ENCODE measurements at places on chromosomes 4 and X.
A peak's percentile ranks its signal among the peaks of the same experiment; 100 is the strongest.

DNA sequence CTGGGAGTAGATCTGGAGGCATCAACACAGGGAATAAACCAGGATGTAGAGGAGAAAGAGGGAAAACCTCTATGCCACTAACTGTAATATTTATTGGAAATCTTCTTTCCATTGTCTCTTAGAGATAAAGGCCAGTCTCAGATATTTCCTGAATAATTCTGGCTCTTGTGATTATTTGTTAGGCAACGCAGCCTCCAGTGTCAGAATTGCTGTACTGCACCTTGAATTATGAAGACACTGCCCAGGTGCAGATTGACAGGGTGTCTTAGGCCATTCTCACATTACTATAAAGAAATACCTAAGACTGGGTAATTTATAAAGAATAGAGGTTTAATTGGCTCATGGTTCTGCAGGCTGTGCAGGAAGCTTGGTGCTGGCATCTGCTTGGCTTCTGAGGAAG lies 100.7 kb upstream of the ZDHHC15 start:
- DNase-seq = no peak

- no peak for DNase-seq
Measured at GRCh38 chr4:156946516-156947424, 24.8 kb downstream of the PDGFC start.

DNA sequence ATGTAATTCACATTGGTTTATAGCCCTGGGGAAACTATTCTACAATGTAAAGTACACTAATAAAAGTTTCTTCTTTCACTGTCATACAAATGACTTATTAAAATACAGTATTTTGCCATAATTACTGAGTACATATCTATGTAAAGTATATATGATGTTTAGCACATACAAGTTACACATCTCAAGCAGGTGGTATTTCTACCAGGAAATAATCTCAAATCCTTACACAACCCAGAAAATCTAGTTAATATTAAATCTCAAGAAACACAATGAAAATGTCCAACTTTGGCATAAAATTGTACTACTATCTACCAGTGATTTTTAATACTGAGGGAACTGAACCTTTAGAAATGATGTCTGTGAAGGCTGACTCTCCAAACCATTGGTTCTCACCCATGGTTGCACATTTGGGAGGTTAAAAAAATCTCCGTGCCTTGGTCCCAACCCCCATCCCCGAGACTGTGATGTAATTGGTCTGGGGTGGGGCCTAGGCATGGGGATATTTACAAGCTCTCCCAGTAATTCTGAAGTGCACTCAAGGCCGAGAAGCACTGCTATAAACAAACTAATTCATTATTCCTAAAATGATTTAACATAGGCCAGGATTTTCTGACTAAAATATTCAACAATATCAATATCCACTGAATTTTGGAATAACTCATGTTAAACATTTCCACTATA lies 27.6 kb downstream of the MAP3K15 start:
- peak; percentile 6 for DNase-seq

DNA sequence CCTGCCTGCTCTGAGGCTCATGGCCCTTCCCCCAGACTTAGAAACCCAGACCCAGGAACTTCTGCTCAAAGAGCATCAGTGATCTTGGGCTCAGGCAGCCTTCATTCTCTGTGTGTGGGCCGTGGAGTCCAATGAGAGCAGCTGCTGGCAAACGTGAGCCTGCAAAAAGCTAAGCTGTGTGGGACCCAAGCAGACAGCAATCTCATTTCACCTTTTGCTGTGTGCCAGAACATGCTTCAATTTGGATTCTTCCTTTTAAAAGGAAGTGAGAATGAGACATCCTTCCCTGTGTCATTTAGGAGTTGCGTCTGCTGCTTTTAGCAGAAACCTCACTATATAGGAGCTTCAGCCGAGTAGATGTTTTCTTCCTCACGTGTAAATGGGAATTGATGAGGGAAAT lies 238.5 kb downstream of the EVC2 start:
- DNase-seq = no peak

DNA sequence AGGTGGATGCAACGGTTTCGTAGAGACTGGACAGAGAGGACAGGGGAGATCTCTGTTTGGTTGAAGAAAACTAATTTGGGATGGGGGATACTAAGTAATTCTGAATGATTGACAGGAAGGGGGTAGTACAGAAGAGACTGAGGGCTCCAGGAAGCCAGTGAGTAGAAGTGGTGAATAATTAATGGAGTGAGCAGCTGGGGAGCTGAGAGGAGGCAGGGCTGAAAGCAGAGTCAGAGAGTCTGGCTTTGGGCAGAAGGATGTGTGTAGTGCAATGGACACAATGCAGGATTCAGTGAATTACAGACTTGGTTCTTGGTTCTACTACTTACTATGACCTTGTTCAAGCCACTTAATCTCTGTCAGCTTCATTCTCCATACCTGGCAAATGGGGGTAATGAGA lies 161.7 kb downstream of the RBMX2 start:
- no peak for DNase-seq

DNA sequence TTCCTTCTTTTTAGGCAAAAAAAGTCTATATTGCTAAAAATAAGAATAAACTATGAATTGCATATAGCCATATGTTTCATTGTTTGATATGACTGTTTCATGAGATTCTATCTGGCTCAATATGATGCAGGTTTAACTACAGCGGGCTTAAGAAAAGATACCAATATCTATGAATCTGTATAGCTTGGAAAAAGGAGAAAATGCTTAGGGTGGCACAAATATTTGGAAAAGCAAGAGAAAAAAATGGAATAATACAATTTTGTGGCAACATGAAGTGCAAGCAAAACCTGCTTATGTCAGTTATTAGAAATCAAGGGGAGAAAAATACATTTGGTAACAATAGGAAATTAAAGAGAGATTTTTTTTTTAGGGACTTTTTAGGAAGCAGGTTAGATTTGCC lies 48.3 kb upstream of the NFKB1 start:
- no peak for DNase-seq

DNA sequence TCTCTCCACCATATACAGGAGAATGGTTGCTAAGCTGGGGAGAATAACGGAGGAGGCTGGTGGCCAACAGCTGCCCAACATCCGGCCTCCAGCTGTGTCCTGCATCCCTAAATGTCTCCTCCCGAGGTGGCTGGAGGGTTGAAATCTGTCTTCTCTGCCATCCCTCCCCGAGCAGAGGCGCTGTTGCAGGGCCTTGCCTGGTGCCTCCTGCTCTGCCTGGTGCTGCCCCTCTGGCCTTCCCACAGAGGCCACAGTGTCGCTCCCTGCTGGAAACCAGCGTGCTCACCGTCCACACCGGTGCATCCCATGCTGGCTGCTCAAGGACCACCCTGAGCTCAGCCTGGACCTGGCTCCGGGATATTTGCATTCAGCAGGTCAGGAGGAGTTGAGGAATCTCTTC lies 115.2 kb downstream of the ENPP6 start:
- no peak for DNase-seq

DNA sequence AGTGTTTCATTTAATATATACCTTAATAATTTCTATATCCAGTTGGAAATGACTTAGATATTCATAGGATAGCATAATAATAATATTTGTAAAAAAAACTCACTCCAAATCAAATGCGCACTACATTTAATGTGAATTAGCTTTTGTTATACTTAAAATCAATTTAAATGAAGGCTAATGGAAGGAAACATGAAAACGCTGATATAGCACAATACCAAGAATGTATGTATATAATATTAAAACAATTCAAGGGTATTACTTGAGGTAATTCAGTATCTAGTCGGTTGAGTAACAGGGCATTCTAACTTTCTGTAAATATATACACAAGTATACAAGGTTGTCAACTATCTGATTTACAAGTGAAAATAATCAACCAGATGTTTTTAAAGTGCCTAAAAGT lies 307.1 kb upstream of the TEX13C start:
- DNase-seq = no peak

DNA sequence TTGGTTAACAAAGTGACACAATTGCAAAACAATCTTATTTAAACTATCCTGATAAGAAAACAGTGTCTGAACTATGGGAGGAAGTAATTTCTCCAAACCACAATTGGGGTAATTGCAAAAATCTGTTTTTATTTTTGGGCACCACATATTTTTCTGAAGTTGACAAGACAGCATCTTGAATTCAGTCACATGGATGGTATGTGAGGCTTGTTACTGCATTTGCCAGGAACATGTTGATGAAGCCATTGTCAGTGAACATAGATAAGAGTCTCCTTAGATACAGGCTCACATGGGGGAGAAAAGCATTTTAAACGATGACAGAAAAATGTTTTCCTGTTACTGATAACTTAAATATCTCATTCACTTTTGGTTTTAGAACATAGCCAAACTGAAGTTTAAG lies 5.5 kb upstream of the USP53 start:
- no peak for DNase-seq

DNA sequence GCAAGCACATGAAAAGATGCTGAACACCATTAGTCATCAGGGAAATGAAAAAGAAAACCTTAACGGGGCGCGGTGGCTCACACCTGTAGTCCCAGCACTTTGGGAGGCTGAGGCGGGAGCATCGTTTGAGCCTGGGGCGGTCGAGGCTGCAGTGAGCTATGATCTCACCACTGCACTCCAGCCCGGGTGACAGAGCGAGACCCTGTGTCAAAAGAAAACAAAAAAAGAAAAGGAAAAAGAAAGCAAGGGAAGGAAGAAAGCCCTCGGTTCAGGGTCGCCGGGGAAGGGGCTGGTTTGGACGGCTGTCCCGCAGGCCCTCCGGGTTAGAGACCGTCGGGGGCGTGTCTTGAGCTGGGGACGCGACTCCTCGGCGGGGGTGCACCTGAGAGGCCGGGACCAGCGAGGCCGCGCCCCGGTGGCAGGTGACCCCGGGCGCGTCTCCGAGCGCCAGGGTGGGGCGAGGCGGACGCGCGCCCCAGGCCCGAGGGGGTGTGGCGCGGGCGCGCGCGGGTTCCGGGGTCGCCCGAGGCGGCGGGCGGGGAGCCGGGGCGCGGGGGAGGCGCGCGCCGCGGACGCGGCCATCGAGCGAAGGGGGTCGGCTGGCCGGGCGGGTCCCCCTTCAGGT lies 478 bp upstream of the PLXNA3 start:
- DNase-seq = peak; percentile 71

DNA sequence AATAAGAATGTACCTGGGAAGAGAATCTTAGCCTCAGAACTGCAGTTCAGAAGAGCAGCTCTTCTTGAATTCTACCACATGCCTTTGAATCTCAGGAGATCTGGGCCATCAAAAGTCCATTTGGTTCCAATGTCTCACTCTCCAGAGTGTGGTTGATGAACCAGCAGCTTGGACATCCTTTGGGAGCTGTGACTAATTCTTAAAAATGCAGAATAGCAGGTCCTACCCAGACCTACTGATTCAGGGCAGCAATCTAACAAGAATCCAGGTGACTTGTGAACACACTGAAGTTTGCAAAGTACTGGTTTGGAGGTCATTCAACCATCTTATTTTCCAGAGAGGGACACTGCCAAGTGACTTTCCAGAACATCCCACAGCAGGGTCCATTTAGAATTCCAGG lies 244.7 kb downstream of the PACRGL start:
- DNase-seq = no peak

DNA sequence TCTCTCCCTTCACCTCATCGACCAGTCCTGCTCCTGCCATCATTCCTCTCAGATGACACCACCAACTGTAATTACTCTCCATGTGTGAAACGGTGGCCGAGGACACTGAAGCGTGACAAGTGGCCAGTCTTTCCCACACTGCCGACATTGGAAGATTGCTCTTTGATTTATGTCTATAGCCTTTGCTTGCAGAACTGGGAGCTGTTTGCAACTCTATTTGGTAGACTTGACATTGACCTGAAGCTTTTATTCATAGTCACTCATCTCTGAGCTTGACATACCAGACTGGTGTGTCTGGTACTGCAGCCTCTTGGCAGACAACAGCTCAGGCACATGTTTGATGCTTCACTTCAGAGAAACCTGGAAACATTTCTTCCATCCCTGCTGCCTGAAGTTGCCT lies 121.8 kb upstream of the GALNT7 start:
- no peak for DNase-seq

DNA sequence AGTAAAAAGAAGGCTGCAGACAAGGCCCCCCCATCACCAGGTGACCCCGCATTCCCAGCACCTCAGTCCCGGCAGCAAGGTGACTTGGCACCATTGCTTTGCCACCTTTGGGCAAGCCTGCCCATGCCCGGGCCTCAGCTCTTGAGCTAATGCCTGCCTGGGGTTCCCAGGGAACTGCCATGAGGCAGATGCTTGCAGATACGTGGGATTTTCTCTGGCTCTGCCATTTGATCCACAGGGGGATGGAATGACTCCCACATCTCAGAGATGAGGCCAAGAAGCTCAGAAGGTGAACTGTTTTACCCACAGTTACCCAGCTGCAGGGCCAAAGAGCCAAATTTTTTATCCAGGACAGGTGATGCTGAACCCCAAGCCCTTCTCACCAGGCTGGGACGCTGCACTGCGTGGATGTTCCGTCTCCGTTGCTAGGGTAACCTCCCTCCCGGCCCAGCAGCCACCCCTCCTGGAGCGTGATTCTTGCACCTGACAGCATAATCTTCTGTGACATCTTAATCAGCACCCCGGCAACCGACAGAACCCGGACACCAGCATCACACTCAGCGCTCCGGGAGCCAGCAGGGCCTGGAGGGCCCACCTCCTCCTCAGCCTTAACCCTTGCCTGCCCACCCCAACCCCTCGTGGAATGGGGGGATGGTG lies 15.7 kb upstream of the MSX1 start:
- DNase-seq = no peak

- DNase-seq = no peak
Measured at GRCh38 chr4:70996018-70996360, 2.5 kb downstream of the DCK start.

- DNase-seq = no peak
Measured at GRCh38 chr4:52661966-52662690, 3.0 kb upstream of the USP46 start.

- no peak for DNase-seq
Measured at GRCh38 chr4:25677943-25678342, 22.3 kb downstream of the SLC34A2 start.

- no peak for DNase-seq
Measured at GRCh38 chr4:151709587-151709986, 51.2 kb downstream of the GATB start.

DNA sequence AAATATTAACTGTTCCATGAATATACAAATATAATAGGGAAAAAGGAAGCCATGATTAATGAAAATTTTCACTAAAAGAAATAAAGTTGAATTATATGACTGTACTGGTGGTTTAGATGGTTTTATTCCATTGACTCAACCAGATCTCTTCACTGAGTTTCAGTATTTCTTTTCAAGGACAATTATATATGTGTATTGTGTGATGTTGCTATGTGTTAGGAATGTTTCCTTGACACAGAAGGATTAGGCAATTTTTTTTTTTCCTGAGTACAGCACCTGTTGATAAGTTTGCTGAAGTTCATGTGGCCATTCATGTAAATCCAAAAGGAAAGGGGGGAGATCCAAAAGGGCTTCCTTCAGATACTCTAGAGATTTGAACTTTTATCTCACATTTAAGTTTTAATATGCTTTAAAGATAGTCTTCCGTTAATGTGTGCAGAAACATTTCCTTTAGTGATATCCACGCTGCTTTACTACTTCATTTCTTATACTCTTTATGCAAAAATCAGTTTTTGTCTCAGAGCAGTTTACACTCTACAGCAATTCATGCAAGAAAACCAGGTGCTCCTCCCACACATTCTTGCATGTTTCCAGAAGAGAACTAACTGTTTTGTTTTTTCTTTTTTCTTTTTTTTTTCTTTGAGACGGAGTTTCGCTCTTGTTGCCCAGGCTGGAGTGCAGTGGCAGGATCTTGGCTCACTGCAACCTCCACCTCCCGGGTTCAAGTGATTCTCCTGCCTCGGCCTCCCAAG lies 249.1 kb downstream of the RPA4 start:
- peak; percentile 1 for DNase-seq
